ENCODE measurements at places on chromosomes 3 and 15.

DNA sequence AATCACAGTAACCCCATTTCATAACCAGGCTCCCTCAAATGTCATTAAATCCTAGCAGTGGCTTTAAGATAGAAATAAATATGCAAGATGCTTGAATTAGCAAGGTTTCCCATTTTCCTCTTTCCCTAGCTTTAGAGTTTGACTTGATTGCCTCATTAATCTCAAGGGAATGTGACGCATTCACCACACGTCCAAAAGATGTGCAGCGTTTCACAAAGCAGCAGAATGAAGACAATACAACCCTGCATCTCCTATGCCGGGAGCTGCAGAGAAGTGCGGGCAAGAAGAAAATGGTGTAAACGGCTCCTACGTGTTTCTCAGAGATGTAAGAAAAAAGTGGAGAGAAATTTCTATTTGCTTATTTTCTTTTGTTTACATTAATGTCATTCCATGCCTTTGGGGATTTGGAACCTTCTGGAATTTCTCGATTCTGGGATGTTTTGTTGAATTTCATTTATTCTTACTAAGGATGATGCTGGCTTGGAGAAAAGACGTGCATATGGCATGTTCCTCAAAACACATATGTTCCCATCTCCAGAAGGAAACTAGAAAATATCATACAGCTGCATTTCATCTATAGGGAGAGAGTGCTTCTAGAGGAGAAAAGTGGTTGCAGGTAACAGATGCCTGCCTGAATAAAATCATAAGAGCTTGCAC is 27.8 kb upstream of the FRMD4B start:
- no peak for DNase-seq

GRCh38 chr3:147368561-147369221 is 37.7 kb downstream of the ZIC4 start:
- no peak for DNase-seq

GRCh38 chr15:59997070-59997701 is 6.9 kb upstream of the FOXB1 start:
- peak; percentile 69 for DNase-seq

DNA sequence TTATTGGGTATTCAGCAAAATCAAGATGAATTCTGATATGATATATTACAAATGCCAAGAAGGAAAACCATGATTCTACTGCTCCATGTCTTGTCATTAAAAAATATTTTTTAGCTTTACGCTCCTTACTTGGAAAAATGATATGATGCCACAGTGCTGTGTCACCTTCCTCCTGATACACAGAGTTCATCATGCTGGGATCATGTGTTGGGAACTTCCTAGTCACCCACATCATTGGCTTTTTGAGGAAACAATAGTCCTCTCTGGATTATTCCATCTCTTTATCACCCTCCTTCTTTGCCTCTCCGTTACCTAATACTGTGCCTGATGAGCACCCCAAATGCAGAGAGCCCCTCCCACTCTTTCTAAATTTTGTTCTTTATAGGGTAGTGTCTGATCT is 94.3 kb upstream of the PFN2 start:
- DNase-seq = no peak

DNA sequence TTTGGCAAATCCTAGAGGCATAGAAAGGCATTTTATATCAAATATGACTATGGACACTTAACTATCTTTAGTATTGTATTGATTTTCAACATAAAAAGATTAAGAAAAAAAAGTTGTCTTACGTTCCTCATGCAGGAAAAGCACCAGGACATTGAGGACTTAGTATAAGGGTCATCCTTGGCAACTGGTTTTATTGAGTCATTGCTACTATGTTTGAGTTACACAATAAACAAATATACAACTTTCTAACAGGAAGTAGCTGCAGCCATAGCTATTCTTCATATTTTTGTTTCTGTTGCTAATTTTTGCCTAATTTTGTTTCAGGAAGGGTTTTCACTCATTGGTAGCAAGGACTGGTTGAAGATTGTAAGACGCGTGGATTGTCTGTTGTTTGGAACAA is 93.0 kb downstream of the NPTN start:
- no peak for DNase-seq

GRCh38 chr3:57673156-57673555 is 19.7 kb downstream of the DENND6A start:
- peak; percentile 51 for DNase-seq

DNA sequence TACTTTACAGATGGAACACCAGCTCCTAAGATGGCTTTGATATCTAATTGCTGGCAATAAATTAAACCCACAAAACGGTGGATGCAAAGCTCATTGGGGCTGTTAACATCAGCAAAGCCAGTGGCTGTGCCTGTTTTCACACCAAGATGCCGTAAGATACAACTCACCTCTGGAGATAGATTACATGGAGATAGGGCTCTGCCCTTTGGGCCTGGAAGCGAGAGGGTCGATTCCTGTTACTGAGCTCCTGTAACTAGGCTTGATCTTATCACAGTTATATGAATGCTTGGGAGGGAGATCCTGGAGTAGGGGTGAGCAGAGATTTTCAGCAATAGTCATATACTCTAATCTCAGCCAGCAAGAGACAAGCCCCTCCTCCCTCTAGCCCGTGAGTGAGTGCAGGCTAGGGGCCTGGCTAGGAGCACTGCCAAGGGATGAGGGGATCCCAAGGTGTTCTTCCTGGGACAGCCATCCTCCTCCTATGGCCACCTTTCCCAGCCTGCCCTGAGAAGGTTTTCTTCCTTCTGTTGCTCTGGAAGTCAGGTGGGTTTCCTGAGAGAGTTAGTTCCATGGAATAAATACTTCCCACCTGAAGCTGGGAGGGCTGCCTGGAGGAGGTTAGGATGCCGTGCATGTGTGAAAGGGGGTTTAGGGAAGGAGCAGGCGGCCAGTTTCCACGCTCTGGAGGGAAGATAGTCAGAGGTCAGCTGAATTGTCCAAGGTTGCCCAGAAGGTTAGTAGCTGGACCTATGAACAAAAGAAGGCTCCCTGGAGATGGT is 18.1 kb upstream of the DOCK3 start:
- no peak for DNase-seq

DNA sequence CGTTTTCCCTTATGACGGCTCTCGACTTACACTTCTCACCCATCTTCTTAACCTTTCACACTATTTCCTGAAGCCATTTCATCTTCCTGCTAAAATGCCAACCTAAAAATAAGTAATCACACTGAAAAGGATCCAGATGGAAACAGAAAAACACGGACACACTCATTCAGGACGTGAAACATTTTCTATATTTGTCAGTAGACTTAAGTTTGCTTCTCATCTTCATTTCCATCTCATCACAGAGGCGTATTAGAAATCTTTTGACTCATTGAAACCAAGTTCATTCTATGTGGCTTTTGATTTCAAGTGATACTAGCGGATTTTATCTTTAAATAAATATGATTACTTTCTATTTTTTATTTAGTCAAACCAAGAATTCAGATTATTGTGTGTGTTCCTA is 27.4 kb upstream of the DLG1 start:
- no peak for DNase-seq

DNA sequence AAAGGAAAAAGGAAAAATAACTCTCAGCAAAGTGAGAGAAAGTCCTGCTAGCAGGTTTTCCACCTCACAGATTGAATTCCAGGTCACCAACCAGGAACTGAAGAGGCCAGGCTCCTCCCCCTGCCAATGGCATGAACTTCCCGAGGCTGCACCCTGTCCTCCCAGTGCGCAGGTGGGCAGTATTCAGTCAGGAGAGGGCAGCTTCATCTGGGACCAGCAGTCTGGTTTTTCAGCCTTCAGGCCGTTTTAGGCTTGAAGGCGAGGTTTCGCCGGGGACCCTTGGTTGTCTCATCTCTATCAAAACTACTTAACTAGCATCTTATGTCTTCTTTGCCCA is 41.2 kb downstream of the TRAT1 start:
- DNase-seq = no peak

GRCh38 chr15:49863431-49864224 is 242.8 kb downstream of the DTWD1 start:
- DNase-seq = no peak

DNA sequence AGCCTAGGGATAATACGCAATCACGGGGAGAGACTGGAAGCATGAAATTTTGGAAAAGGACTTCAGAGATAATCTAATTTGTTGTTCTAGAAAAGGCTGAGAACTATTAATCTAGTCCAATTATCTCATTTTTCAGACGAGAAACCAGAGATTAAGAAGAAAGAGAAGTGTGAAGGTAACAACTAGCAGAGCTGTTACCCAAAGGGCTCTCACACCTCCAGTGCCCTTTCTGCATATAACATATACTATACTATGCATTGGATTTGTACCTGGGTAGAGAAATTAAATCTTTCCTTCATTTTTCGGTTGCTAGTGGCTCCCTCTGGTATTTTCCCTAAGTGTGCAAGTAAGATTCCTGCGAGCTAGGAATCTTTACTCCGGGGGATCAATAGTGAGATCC is 13.4 kb upstream of the TM4SF19 start:
- DNase-seq = no peak

GRCh38 chr3:39132096-39133092 is 21.0 kb downstream of the CSRNP1 start:
- no peak for DNase-seq

- peak; percentile 85 for DNase-seq
Measured at GRCh38 chr15:76337059-76337695, 604 bp downstream of the ISL2 start.

- DNase-seq = no peak
Measured at GRCh38 chr15:60000824-60001609, 3.1 kb upstream of the FOXB1 start.

- no peak for DNase-seq
Measured at GRCh38 chr3:27360113-27361078, 8.8 kb downstream of the NEK10 start.

- DNase-seq = peak; percentile 52
Measured at GRCh38 chr3:106302451-106303221, 433.8 kb upstream of the CBLB start.

DNA sequence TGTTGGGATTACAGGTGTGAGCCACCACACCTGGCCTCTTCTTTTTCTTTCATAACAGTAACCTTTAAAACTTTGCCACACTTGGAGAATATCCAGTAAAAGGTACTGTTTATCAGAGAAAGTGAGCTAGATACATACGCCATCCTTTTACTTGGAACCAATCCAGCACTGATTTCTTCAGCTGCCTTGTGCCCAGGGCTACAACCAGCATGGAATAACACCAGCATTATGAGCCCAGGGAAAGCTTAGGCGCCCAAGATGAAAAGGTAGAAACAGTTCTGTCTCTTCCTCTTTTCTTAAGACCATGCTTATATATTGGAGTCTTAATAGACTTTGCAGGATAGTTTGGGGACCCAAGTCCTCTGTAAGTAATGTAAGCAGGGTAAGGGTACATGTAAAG is 8.4 kb downstream of the SKIC8 start:
- no peak for DNase-seq

GRCh38 chr3:58434990-58435389 is 1.4 kb upstream of the PDHB start:
- no peak for DNase-seq

GRCh38 chr3:100044369-100044768 is 69.9 kb downstream of the FILIP1L start:
- peak; percentile 81 for DNase-seq

- no peak for DNase-seq
Measured at GRCh38 chr3:74000725-74001124, 376.0 kb upstream of the PDZRN3 start.

GRCh38 chr15:74889390-74889882 is 406 bp upstream of the MPI start:
- DNase-seq = peak; percentile 86

- peak; percentile 32 for DNase-seq
Measured at GRCh38 chr3:183085634-183086390, 13.5 kb downstream of the MCCC1 start.

GRCh38 chr3:133300102-133300501 is 99.8 kb upstream of the BFSP2 start:
- no peak for DNase-seq

GRCh38 chr3:2623436-2623835 is 486.7 kb downstream of the IL5RA start:
- DNase-seq = no peak

DNA sequence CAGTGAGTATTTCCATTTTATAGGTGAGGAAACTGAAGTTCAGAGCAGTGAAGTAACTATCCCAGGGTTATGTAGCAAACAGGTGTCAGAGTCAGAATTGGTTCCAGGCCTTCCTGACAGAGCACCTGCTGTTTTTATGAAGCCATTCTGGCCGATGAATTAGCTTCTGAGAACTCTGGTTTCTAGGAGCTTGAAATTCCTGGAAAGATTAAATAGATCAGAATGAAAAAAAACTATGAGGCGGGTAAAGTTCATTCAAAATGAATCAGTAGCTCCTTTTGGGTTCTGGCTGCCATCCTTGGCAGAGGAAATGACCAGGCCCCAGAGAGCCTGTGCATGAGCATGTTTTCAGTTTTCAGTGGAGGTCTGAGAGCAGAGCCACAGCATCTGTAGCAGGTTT is 59.3 kb upstream of the CFAP161 start:
- no peak for DNase-seq

DNA sequence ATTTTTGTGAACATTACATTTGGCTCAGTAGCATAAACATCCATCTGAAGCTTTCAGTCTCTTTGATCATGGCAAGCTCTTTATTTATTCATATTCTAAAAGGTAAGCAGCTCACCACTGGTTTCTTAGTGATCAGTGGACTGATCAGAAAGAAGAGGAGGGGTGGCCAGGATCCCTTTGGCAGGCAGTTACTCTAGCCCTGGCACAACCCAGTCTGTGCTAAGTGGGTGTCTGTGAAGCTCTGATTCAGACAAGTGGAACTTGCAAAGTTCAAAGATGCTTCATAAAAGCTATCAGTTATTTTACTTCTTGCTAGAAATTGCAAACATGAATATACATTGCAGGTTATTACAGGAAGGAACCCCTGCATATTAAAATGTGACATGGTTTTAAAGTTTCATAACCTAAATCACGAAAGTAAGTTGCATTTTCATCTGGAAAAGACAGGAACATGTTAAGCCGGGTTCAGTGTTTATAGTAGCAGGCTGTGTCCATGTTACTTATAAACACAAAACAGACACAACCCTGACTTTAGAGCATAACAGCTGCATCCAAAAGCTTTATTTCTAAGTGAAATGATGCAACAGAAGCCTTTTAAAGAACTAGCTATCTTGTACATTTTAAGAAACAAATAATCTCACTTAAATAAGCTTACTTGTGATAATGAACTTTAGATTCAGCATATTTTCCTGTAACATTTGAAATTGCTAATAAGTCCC is 785.3 kb downstream of the MCTP2 start:
- no peak for DNase-seq

GRCh38 chr3:194129581-194130133 is 6.3 kb upstream of the HES1 start:
- DNase-seq = no peak

DNA sequence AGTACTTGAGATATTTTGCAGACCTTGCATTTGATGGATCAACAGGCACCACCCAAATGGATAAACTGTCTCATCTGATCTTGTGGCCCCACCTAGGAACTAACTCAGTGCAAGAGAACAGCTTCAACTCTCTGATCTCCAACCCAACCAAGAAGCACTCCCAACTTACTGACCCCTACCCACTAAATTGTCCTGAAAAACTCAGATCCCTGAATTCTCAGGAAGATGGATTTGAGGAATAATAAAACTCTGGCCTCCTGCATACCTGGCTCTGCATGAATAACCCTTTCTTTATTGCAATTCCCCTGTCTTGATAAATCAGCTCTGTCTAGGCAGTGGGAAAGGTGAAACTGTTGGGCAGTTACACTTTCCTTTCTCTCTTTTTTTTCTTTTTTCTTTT is 247.9 kb downstream of the ZPLD1 start:
- DNase-seq = no peak

- DNase-seq = no peak
Measured at GRCh38 chr3:127159543-127159942, 33.4 kb upstream of the PRR23E start.

Data from KBM-7 (cell line).